ENCODE measurements at places on chromosomes 1 and 21. TPM values are rescaled to one million over a fixed set of nuclear protein-coding genes. Genes with fewer than 3 reads are reported as not detected.

The ZNF697 gene
- not detected for total RNA-seq

The JAM2 gene
- total RNA-seq: 0.19 TPM

DNA sequence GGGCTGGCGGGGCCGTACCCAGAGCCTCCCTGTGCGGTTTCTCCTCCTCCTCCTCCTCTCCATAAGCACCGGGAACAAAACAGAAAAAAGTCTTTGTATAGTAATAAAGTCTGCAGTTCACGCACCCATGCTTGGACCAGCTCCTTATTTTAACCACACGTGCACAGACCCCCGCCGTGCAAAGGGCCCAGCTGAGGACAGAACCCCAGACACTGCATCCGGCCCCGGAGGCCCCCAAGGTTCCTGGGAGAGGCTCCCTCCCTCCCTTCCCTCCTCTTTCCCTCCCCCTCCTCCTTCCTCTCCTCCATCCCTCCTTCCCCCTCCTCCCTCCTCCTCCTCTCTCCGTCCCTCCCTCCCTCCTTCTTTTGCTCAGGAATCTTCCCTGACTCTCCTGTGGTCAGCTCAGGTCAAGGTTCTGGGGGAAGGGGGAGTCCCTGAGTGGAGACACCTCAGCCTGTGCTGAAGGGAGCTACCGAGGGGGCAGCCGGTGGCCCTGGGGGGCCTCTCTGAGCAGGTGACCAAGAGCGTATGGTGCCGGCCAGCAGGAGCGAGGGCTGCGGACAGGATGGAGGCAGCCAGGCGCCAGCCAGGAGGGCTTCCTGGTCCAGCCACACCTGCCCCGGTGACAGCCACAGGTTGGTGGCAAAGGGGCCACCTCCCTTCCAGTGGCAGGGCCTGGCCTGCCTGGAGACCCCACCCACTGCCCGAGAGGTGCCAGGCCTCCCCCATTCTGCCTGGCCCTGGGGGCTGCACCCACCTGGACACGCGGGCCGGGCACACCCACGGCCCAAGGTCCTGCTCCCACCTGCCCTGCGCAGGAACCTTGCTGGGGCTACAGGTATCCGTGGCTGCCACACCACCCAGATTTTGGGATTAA lies 3.2 kb upstream of the TTLL10 start:
- DNase-seq: no peak

DNA sequence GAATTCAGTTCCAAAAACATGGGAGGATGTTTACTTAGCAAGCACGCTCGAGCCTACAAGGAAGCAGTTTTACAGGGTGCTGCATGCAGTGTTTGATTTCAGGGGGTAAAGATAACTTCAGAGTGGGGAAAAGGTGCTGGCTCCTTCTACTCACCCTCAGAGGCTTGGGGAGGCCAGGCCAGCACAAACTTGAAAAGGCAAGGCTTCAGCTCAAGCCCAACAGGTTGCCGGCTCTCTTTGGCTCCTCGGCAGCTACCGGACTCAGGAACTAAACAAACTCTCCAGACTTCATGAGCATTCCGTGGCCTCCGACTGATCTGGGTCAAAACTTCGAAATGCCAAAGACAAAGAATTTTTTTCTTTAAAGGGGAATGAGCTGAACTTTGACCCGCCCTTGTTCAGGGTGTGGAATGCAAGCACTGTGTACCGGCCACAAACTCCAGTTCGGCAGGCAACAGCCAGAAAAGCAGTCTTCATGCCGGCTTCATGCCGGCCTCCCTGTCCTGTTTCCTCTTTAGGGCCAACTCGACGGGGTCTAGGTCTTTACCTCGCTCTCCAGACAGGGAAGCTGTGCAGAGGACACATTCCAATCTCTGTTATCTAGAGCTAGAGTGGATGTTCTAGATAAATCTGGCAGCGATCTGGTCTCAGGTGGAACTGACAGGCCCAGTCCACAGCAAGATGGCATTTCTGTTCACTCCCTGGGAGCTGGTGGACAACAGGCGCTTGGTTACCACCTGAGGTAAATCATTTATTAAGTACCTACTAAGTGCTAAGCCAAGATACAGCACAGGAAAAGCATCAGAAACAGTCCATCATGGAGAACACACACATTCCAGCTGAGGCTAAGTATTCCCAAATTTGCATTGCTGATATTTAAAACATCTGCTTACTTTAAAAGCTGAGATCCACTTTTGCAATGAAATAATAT lies 75.0 kb downstream of the CD46 start:
- DNase-seq: no peak

- DNase-seq: no peak
Observed at GRCh38 chr21:33067457-33067856, 2.5 kb upstream of the OLIG1 start.

- DNase-seq: no peak
Observed at GRCh38 chr1:10450836-10451235, 1.0 kb downstream of the CORT start.

- no peak for DNase-seq
Observed at GRCh38 chr21:36211660-36212512, 55.3 kb downstream of the DOP1B start.

Measured in naive thymus-derived CD8-positive, alpha-beta T cell (primary cell).